GM06990 (cell line): ENCODE measurements at places on chromosomes 6 and 20.

DNA sequence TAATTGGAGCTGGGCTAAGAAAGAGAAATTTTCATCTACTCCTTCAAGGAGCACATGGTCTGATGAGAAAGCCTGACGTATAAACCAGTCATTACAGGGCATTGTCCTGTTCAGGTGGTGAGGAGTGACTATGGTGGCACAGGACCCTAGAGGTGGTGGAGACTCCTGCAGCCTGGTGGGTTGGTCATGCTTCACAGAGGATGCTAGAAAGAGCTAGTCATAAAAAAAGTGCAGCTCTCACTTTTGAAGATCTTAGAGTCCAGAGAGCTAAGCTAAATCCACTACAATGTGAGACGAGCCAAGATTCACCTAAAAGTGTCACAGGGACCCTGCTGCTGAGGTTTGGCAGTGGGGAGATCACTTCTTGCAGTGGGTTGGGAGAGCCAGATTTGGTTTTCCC is 9.8 kb upstream of the ZNF831 start:
- DNase-seq, result no peak

- peak; percentile 47 for DNase-seq
Observed at GRCh38 chr6:1013656-1014430, 298.1 kb upstream of the FOXQ1 start.

- no peak for DNase-seq
Observed at GRCh38 chr20:14418376-14418775, 81.0 kb upstream of the FLRT3 start.

- DNase-seq, result no peak
Observed at GRCh38 chr6:31122791-31123706, 2.8 kb upstream of the CDSN start.

DNA sequence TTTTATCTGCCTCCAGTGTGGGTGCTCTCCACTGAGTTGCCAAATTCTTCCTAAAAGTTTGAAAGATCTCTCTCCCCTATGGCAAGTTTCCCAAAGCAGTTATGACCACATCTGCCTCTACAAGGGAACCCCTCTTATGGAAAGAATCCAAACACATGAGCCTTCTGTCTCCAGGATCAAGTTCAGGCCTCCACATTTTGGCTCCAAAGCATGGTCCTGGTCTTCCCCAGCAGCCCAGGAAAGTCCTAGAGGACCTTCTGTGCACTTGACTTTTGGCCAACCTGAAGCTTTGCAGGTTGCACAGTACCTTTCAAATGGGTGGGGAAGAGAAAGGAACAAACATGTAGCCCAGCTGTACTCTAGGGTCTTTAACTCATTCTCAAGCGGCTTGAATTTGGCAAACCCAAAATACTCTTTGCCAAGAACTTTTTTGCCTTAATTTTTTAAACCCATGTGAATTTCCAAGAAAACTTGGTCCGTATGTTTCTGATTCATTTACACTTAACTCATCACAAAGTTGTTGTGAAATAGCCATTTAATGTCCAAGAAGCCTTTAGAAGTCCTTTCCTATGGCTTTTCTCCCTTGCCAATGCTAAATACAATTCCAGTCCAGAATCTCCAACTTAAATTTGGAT is 240.1 kb upstream of the TBX18 start:
- DNase-seq, result no peak

DNA sequence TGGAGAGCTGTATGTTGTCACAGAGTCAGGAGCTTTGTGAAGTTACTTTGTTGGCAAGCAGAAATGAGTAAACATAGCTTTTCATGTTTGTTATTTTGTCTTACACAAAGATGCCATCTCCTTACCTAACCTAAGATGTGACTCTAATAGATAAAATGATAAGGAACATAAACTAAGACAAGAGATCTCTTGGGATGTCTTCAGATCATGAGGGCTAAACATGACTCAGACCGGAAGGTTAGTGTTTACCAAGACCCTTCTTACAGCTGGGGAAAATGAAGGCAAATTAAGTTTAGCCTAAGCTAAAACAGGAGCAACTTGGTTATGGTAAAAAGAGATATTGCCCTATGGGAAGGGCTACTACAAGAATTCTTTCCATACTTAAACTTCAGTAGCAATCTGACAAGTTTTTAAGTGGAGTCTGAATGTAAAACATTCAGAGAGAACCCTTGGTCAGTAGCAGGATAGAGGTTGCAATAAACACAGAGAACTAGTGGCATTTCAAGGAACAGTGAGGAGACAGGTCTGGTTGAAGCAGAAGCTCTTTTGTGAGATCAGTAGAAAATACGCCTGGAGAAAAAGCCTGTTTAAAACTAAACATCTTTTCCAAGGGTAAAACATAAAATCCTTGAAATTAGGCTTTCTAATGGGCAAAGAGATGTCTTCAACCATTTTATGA is 29.9 kb downstream of the SGK1 start:
- no peak for DNase-seq

GRCh38 chr6:109187399-109188114 is 92.2 kb downstream of the CEP57L1 start:
- no peak for DNase-seq

DNA sequence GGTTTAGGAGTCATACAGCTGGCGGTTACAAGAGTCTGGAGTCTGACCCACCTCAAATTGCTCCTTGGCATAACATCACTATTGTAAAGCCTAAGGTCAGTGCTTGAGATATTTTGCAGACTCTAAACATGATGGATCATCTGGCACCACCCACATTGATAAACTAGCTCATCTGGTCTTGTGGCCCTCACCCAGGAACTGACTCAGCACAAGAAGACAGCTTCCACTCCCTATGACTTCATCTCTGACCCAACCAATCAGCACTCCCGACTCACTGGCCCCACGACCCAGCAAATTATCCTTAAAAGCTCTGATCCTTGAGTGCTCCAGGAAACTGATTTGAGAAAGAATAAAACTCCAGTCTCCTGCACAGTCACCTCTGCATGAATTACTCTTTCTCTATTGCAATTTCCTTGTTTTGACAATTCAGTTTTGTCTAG is 115.9 kb downstream of the CD24 start:
- no peak for DNase-seq

DNA sequence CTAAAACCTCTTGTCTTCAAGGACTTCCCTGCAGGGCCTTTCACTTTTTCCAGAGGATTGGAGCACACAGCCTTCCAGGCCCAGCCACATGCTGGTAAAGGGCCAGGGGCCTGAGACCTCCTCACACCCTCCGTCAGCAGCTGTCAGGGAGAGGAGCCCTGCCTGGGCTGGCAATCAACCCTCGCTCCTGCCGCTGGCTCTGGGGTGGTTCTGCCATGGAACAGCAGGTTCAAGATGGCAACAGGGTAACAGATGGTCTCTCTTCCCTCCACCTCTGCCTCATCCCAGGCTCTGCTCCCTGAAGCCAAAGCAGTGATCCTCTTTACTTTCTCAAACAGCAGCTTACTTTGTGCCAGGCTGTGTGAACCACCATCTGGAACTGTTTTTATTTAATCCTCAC is 23.8 kb downstream of the PCNA start:
- no peak for DNase-seq

DNA sequence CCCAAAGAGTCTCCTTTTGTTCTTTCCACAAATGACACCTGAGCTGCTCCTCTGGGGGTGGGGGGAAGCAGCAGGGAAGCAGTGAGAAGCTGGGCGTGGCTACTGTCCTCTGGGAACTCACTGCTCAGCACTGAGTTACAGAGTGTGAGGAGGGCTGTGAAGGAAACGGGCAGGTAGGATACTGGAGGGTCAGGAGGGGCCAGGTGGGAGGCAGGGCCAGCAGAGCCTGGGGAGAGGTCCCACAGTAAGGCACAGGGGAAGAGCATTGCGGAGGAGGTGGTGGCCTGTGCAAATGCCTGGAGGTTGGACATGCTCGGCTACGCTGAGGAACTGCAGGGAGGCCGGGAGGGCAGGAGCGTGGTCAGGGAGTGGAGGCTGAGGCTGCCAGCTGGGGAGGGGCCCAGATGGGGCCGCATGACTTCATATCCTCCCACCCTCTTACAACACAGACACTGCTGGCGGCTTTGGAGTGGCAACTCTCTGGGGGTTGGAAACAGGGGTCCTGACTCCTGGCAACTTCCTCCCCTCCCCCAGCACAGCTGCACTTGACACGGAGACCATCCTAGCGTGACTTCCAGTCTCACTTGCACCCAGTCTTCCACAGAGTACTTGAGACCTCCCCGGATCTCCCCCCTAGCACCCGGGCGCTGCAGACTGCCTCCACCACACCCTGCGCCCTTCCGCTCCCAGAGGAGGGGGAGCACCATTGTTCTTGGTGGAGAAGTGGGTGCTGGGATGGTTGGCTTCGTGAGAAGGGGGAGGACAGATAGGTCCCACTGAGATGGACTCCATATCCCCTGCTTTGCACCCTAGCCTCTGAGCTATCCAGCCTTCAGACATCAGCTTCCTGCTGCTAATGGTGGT is 34.2 kb downstream of the RBM38 start:
- DNase-seq, result no peak

- DNase-seq, result no peak
Observed at GRCh38 chr20:6679086-6679485, 88.4 kb upstream of the BMP2 start.

- no peak for DNase-seq
Observed at GRCh38 chr6:133132466-133132971, 108.6 kb upstream of the EYA4 start.

GRCh38 chr20:4502756-4503155 is 219.0 kb upstream of the PRND start:
- DNase-seq, result no peak

DNA sequence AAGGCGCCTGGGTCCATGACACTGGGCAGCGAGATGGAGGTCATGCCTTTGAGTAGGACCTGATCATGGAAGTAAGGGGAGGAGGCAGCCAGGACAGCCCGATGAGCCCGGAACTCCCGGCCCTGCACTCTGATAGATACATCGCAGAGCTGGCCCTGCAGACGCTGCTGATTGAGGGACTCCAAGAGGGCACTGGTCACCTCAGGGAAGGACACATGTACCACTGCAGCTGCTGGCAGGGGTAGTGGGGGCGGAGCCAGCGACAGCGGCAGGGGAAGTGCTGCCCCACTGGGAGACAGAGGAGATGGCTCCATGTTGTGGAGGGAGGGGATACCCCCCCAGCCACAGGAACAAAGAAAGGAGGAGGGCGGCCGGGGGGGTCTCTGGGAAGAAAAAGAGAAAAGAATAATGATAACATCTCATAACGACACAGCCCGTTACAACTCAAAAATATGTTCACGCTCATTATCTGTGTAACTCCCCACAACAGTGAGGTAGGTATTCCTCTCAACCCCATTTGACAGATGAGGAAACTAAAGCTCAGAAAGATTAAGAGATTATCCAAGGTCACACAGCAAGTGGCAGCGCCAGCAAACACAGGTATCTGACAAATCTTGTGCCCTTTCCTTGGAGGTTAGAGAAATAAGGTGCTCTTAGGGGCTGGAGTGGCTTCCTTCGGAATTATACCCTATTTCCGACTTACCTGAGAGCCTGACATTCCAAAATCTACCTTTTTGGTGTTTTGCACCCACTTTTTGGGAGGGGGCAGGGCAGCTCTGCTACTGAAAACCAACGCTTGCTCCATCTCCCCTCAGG is 733 bp downstream of the ZBTB22 start:
- DNase-seq, result no peak
